ENCODE measurements at places on chromosomes 5 and 9. TPM values are rescaled to one million over a fixed set of nuclear protein-coding genes. Genes with fewer than 3 reads are reported as not detected.

- no peaks in the 10 kb centered on the region for H3K36me3 ChIP-seq
- DNase-seq = no peak
- no peak overlapping the region for H3K4me3 ChIP-seq
These were observed 143.8 kb upstream of the KLF4 start for GRCh38 chr9:107633406-107633805.

DNA sequence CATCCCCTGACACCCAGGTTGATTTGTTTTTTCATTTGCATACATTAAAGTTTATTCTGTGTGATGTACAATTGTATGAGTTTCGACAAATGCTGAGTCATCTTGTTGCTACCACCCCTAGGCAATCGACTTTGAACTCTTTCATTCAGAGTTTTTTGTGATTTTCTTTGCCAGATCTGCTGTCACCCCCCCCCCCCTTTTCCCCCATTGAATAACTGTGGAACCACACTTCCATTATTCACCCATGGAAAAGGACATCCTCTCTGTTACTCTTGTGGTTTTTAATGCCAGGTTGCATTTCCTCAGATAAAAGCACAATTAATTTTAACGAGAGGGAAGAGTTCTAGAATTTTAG lies 13.7 kb upstream of the FAM120AOS start:
- H3K4me1 ChIP-seq = no peaks in the 10 kb centered on the region
- no peak for DNase-seq
- H3K27ac ChIP-seq = no peak overlapping the region
- H3K4me3 ChIP-seq = no peak overlapping the region
- no peaks in the 10 kb centered on the region for H3K27me3 ChIP-seq

DNA sequence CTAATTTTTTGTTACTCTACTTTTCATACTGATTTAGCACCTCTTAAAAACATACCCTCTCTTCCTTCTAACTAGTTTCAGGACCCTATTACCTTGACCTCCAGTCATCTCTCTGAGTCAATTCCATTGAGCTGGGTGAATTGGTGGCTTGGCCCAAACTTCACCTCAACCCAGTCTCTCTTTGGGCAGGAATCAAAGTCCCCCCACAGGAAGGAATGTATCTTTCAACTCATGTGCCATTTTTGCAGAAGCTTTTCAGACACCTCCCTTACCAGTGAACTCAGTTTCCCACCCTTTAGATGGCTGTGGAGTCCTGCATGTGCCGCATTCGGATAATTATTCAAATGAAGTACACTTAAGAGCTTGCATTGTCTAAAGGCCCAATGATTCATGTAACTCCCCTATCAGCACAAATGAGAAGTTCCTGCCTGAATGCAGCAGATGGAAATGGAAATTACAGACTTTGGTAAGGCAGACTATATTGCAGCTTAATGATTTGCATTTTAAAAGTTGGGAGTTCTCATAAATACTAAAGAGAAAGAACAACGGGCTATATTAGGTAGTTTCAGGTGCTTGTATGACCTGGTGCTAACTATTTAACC lies 693.5 kb downstream of the PTPRD start:
- H3K36me3 ChIP-seq = no peaks in the 10 kb centered on the region
- H3K4me3 ChIP-seq = no peak overlapping the region
- no peaks in the 10 kb centered on the region for H3K27me3 ChIP-seq
- no peak for DNase-seq
- no peak overlapping the region for H3K27ac ChIP-seq

DNA sequence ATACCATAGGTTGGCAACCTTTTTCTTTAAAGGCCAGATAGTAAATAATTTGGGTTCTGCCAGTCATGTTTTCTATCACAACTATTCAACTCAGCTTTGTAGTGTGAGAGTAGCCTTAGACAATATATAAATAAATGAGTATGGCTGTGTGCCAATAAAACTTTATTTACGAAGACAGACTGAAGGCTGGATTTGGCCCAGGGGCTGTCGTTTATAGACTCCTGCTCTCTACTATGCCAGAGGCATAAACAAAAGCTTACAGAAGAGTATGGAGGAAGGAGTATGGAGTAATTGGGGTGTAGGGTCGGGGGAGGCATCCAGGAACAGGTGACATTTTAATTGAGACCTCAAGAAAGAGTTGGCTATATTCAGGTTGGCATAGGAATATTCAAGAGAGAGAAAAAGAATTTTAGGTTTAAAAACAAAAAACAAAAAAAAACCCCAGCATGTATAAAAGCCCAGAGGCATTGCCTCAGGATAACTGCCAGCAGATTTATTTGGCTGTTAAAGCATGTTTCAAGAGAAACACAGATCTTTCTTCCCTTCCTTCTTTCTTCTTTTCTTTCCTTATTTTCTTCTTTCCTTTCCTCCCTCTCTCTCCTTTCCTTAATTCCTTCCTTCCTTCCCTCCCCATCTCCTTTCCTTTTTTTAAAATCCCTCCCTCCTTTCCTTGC lies 39.9 kb downstream of the SLIT3 start:
- no peaks in the 10 kb centered on the region for H3K27me3 ChIP-seq
- no peak for DNase-seq
- H3K4me3 ChIP-seq = no peak overlapping the region

CCNI2 gene
- not detected for total RNA-seq

DNA sequence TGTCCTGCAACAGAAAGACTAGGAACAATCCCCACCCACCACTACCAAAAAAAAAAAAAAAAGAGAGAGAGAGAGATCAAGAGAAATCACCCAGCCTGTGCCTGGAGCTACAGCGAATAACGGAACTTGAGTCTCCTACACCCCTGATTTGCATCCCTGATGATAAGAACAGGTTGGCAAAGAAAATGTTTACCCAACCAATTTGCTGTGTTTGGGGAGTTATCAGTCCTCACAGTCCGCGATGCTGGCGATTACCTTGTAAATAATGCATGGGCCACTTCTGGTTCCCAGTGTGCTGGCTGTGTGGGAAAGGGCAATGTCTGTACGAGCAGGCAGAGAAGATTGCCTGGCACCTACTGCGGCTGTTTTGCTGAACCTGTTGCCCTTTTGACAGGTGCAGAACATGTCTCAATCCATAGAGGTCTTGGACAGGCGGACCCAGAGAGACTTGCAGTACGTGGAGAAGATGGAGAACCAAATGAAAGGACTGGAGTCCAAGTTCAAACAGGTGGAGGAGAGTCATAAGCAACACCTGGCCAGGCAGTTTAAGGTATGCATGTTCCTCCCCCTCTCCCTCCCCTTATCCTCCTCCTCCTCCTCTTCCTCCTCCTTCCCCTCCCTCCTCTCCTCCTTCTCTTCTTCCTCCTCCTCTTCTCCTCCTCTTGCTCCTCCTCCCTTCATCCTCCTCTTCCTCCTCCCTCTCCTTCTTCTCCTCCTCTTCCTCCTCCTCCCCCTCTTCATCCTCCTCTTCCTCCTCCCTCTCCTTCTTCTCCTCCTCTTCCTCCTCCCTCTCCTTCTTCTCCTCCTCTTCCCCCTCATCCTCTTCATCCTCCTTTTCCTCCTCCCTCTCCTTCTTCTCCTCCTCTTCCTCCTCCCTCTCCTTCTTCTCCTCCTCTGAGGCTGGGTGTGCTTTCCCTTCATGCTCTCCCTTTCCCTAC lies 8.3 kb downstream of the OLFM1 start:
- no peak for DNase-seq
- H3K36me3 ChIP-seq = no peaks in the 10 kb centered on the region
- no peak overlapping the region for H3K27ac ChIP-seq

DNA sequence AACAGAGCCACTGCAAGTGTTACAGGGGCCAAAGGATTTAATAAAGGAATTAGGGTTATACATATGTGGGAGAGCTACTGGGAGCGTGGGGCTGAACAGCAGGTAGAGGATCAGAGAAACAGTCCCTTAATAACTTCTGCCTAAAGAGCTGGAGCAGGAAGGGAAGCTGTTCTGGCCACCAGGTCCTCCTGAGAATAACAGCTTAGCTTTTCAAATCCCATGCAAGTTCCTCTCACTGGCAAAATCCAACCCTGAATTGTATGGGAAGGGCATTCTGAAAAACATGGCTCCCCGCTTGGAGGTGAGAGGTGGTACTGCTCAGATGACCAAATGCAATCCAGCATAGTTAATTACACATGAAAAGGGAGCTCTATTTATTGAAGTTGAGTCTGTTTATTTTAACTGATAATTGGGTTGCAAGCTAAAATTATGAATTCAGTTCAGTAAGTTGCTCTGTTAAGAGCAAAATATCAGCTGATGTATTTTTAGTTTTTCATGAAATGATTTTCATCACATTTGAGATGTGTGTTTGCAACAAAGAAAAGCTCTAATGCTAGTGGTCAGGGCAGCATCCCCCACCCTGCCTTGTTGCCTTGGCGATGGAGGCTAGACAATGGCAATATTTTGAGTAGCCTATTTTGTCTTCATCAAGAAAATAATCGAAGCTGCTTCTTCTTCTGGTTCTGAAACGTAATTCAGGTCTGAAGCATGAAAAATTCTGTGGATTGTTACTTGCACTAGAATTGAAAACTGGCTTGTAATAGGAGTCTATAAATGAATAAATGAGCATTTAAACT lies 58.4 kb upstream of the SH3GL2 start:
- H3K4me3 ChIP-seq = no peak overlapping the region
- H3K27ac ChIP-seq = no peak overlapping the region
- no peaks in the 10 kb centered on the region for H3K36me3 ChIP-seq
- H3K27me3 ChIP-seq = no peaks in the 10 kb centered on the region
- DNase-seq = no peak

TMEM38B gene
- 10.5 TPM for total RNA-seq

DNA sequence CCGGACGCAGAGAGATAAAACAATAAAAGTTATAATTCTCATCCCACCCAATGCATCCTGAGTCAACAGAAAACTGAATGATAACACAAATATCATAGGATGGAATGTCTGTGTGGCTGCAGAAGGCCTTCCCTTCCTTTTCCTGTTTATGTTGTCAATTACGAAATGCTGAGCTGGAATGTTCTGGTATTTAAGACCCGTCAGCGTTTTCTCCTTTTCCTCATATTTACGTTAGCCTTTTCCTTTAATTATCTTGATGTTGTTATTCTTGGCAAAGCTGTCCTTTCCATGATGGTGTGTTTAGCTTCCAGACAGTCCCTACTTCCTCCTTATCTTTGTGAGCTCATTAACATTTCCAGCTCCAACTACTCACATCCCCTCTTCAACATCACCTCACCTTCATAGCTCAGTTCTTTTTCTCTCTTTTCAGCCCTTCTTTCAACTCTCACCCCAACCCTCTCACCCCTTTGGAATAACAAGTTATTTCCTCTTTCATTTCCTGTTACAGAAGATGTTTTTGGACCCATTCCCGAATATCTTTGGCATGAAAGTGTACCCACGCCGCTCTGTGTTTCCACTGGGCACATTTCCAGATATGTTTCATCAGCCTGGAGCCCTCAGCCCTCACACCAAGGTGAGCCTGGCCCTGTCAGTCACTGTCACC lies 221.6 kb downstream of the NR2F1-AS1 start:
- no peak overlapping the region for H3K4me3 ChIP-seq
- H3K27me3 ChIP-seq = no peaks in the 10 kb centered on the region
- DNase-seq = no peak
- H3K4me1 ChIP-seq = no peaks in the 10 kb centered on the region

PCDHA9 gene
- 0.13 TPM for total RNA-seq

CSF1R gene
- total RNA-seq = 125 TPM

DNA sequence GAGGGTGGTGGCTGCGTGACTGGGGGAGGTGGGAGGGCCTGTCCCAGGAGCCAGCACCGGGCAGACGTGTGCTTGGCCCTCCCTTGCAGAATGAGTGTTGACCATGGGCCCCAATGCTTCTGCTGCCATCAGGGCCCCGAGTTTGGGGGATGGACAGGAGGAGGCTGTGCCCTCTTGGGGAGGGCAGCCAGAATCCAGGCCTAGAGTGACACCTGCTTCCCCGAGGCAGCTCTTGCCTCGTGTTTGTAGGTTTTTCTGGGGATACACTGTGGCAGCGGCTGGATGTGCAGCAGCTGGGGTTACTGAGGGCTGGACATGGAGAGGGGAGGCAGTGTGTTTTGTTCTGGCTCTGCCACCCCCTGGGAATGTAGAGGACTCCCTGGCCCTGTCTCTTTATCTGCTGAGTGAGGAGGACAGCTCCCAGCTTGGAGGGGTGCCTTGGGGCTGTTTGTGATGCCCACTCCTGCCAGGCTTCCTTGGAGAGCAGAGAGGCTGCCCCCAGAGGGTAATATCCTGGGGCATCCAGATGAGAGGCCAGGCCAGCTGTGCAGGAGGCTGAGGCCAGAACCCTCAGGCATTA lies 22.7 kb downstream of the WNK2 start:
- H3K4me1 ChIP-seq = no peaks in the 10 kb centered on the region
- H3K27me3 ChIP-seq = no peaks in the 10 kb centered on the region
- H3K4me3 ChIP-seq = no peak overlapping the region
- no peaks in the 10 kb centered on the region for H3K36me3 ChIP-seq
- DNase-seq = peak; percentile 33
- H3K27ac ChIP-seq = no peak overlapping the region

GRCh38 chr9:112288029-112288428 lies 45.4 kb downstream of the PTBP3 start:
- H3K27ac ChIP-seq = no peak overlapping the region
- H3K27me3 ChIP-seq = no peaks in the 10 kb centered on the region
- no peak overlapping the region for H3K4me3 ChIP-seq
- DNase-seq = no peak
- no peaks in the 10 kb centered on the region for H3K4me1 ChIP-seq
- no peaks in the 10 kb centered on the region for H3K36me3 ChIP-seq

GRCh38 chr5:71475788-71476384 lies 20.4 kb downstream of the BDP1 start:
- H3K27ac ChIP-seq = no peak overlapping the region
- peaks cover 3% of the 10 kb centered on the region for H3K36me3 ChIP-seq
- no peak for DNase-seq
- no peak overlapping the region for H3K4me3 ChIP-seq

ANKRD18B gene
- not detected for total RNA-seq

DNA sequence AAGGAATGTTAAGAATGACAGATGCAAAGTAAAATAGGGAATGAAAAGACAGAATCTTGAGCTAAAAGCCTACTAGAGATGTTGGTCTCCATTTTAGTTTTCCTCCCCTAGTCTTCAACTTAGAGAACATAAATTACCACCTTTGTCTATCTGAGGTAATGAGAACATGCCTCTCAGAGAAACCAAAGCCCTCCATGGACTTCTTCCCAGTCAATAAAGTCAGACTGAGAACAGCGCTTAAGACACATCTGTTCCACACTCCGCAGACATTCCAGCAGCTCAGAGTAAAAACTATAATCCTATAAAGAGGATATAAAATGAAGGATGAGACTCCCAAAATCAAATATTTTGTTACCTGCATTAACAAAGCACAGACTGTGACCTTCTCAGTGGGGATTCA lies 79.2 kb downstream of the DPYSL3 start:
- no peaks in the 10 kb centered on the region for H3K27me3 ChIP-seq
- DNase-seq = no peak
- no peak overlapping the region for H3K4me3 ChIP-seq
- no peak overlapping the region for H3K27ac ChIP-seq

- H3K4me3 ChIP-seq = no peak overlapping the region
- no peaks in the 10 kb centered on the region for H3K36me3 ChIP-seq
- H3K27ac ChIP-seq = no peak overlapping the region
- DNase-seq = no peak
These were observed 69.3 kb upstream of the CXCL14 start for GRCh38 chr5:135648116-135648515.

PRDM9 gene
- not detected for total RNA-seq

DNA sequence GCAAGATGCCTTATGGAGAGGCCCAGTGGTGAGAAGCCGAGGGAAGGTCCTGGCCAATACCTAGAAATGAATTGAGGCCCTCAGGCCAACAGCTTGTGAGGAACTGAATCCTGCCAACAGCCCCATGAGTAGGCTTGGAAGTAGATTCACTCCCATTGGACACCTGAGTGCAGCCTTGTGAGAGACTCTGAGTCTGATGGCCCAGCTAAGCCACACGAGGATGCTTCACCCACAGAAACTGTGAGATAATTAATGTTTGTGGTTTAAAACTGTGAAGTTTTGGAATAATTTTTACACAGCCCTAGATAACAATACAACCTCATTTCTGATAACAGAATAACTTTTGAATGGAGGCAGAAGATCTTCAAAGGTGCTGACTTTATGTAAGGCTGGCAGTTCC lies 65.9 kb upstream of the DAP start:
- DNase-seq = no peak
- H3K36me3 ChIP-seq = no peaks in the 10 kb centered on the region
- no peaks in the 10 kb centered on the region for H3K4me1 ChIP-seq
